ENCODE measurements at places on chromosomes 2 and 18. TPM values are rescaled to one million over a fixed set of nuclear protein-coding genes. Genes with fewer than 3 reads are reported as not detected.

Gene ERLEC1
- 40.3 TPM for total RNA-seq

DNA sequence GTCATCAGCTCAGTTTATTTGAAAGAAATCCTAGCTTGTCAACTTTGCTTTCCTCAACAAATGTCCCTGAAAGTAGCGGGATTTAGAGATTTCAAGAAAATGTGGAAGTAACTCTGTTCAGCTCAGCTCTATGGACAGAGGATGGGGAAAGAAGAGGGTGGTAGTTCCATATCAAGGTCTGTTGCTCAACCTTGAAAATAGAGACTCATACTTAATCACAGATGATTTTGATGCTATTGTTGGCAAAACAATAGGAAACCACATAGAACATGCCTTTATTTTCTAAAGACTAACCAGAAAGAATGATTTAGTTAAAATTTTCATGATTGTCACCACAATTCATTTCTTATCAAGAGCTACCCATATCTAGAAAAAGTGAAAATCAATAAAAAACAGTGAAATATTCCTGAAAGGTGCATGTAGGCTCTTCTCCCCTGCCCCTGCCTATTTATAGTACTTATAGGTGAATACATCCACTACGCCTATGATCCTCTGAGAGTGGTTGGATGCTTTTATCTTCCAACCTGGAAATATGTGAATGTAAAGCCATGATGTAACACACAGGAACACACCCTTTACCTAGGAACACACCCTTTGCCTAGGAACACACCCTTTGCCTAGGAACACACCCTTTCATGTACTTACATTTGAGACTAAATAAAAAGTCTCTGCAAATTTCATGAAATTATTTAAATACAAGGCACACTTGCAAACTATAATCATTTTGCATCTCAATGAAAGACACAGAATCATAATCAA is 65.8 kb downstream of the ETAA1 start:
- no peak for DNase-seq

GRCh38 chr2:156157670-156158069 is 174.9 kb downstream of the NR4A2 start:
- no peak for DNase-seq

DNA sequence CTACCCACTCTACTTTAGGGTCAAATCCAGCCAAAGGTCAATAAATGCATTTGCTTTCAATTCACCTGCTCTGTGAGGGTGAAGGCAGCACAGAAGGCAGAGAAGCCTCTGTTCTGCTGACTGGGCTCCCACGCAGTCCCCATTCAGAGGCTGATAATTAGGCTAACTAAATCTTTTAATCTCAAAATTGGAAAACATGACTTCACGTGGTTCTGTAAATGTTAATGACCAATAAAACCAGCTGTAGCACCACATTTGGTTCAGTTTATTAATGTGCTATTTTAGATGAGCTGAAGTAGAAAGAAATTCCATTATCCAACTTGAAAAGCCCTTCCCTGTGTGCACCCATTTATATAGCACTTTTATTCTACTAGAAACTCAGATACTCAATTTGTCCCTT is 310.6 kb downstream of the C1D start:
- DNase-seq, result no peak

DNA sequence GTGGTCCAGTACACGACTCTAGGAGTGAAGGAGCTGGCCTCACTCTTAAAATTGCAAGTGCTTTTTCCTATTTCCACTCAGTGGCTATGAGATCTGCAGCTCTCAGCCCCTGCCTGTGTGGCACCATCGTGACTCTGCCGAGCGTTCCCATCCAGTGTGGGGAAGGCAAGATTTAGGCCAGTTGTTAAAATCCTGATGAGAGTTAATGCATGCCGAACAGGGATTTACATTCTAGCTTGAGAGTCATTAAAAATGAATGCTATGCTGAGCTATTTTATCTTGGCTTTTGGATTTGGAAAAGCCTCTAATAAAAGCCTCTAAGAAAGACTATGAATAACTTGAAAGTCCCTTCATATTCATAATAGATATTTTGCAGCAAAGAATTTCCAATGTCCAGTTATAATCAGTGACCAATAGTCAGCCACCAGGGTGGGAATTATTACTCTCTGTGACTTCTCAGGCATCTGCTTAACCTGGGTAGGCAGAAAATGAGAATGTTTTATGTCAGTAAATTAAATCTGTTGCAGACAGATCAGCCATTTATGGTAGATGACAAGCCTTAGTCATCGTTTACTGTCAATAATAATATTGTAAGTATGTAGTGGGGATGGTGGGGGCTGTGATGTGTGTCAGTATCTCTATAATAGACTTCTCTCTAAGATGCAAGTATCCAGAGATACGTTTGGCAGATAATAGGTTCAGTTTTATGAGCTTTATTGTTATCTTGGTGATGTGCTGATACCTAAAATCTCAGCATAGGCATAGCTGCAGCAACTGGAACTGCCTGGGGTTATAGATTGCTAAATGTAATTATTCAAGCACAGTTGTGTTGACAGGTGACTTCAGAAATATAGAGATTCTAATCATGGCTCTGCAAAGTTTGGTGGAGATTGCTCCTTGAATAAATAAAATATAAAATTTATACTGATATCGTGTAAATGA is 207.8 kb downstream of the SOCS6 start:
- no peak for DNase-seq

Gene TRIM43B
- total RNA-seq, result not detected

GRCh38 chr18:55403421-55403949 is 184.5 kb downstream of the TCF4 start:
- no peak for DNase-seq

- DNase-seq, result no peak
These were observed 91.5 kb upstream of the PARD3B start for GRCh38 chr2:204453730-204454167.

GRCh38 chr2:101991721-101992145 is at the start of gene IL1R2:
Gene IL1R2, plus strand, starts transcription at chr2:101991960. Its CDS starts 16,616 bp downstream, at chr2:102008576.
- DNase-seq, result no peak

DNA sequence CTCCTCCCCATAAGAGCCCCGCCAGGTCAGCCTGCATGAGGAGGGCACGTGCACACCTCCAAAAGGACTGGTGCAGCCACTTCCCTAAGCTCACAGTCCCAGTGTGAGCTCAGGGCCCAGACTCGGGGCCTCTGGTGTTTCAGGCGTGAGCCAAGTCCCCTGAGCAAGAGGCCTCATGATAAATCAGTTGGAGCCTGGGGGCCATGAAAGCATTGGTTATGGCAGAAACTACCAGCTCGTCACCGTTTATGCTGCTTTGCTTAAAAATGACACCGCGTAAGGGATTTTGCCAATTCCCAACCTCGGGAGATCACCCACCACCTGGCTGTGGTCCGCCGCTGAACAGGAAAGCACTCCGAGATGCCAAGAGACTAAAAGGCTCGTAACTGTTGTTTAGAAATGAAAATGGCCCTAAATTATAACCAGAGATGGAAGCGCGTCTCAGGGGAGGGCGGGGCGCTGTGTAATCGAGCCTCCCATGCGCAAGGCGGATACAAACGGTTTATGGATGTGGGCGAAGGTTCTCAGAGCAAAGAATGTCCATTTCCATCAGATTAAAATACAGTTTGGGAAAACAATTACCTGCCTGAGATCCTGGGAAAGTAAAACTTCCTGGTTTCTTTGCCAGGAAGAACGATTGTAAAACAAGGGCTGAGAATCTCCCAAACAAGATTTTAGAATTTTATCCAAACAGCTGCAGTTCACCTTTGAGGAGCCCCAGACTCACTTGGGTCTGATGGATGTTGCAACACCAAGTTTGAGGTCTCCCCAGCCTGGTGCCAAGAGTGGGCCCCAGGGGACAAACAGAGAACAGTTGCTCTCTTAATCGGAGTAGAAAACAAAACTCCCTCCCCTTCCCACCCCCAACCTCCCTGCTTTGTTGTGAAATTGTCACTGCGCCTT is 141.4 kb downstream of the BCL2 start:
- DNase-seq, result no peak

GRCh38 chr2:136101042-136101441 is 16.9 kb downstream of the CXCR4 start:
- DNase-seq, result no peak

DNA sequence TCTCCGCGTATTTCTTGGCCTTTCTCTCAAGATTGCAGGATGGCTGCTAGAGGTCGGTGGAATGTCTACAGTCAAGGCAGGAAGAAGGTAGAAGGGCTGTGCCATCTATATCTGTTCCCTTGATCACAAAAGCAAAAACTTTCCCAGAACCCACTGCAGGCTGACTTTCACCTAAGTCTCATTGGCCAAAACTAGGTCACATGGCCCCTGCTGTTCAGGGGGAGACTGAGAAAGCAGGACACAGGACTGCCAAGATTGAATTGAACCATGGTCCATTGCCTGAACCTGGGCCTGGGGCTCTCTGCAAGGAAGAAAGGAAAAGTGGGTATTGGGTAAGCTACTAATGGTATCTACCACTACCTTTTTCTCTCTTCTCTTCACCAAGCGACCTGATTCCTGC is 9.7 kb upstream of the GRP start:
- no peak for DNase-seq

DNA sequence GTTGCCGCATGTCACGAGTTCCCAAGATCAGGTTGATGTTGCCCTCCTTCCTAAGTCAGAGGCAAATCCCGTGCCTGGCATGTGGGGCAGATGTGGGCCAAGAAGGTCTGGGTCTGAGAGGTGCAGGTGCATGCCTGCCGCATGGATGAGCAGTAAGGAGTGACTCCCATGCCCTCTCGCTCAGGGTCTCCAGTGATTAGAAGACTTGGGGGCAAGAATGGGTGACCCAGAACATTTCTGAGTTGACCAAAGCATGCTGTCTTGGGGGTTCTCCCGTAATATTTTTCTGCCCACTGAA is 120.6 kb upstream of the HDAC4 start:
- no peak for DNase-seq

Gene RASGRP3
- total RNA-seq, result 3.0 TPM

Measured in IMR-90 (cell line).